Kidney (tissue), 22 donors: ENCODE measurements at places on chromosomes 7 and 10. TPM values are rescaled to one million over a fixed set of nuclear protein-coding genes. Genes with fewer than 3 reads are reported as not detected.

- peak overlapping the region; percentile 35 for H3K4me3 ChIP-seq
- H3K4me1 ChIP-seq: peaks cover 3% of the 10 kb centered on the region
- H3K27me3 ChIP-seq: no peaks in the 10 kb centered on the region
- DNase-seq: peak; percentile 89
These were observed 31.2 kb downstream of the ZNF467 start for GRCh38 chr7:149742075-149742701.

GRCh38 chr7:155885167-155886155 lies 73.2 kb upstream of the SHH start:
- peak; percentile 33 for DNase-seq
- H3K27me3 ChIP-seq: no peaks in the 10 kb centered on the region
- no peaks in the 10 kb centered on the region for H3K36me3 ChIP-seq

MEOX2 gene
- total RNA-seq: 1.2 TPM

DNA sequence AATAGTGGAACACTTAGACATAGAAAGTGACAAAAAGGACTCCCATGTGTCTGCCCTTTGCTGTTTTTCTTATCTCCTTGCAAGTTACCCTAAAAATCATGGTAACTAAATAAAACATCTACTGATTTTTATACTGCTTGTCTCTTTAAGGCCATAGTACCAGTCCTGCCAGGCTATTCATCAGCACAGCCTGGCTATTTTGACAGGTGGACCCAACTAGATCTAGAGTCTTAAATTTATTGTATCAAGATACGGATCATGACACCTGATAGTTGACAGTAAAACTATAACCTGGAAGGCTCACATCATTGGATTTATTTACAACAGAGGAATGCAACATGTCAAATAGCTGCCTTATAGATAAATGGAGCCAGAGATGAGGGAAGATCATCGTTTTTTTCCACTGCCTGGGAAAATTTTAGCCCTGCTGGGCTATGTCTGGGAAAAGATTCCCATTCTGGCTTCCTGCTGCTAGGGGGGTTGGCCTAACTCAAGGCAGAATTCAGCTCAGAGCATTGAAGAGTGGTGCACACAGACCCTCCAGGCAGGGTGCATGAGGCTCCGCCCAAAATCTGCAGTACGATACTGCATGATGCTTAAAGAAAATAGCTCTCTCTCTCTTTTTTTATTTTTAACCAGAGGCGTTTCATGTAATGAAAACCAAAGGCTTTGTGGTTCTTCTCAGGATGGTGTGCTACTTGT lies 292.0 kb upstream of the FZD8 start:
- H3K36me3 ChIP-seq: no peaks in the 10 kb centered on the region
- H3K4me1 ChIP-seq: peaks cover 3% of the 10 kb centered on the region
- H3K27ac ChIP-seq: no peak overlapping the region
- H3K4me3 ChIP-seq: no peak overlapping the region

DNA sequence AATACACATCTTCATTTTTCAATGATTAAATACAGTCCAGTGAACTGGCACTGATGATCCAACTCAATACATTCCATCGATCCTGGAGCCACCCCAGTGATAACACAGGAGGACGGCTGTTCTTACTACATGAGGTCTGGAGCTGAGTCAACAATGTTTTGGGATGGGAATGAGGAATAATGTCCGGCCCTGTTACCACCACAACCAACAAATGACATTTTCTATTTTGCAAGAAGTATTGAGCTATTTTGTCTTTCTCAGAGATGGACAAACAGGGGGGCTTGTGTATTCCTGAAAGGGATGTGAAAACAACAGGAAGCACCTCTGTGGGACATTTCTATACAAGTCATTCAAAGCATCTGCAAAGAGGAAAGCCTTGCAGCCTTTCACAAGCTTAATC lies 249.2 kb downstream of the PARD3 start:
- no peak overlapping the region for H3K4me3 ChIP-seq
- no peaks in the 10 kb centered on the region for H3K4me1 ChIP-seq
- H3K27ac ChIP-seq: no peak overlapping the region
- no peaks in the 10 kb centered on the region for H3K27me3 ChIP-seq
- DNase-seq: no peak
- no peaks in the 10 kb centered on the region for H3K36me3 ChIP-seq

- H3K4me1 ChIP-seq: no peaks in the 10 kb centered on the region
- no peaks in the 10 kb centered on the region for H3K36me3 ChIP-seq
- H3K27ac ChIP-seq: no peak overlapping the region
- H3K27me3 ChIP-seq: no peaks in the 10 kb centered on the region
- no peak overlapping the region for H3K4me3 ChIP-seq
- DNase-seq: no peak
These were observed 62.6 kb downstream of the RNF32 start for GRCh38 chr7:156703209-156703608.

ACBD7 gene
- total RNA-seq: 0.50 TPM

- H3K4me1 ChIP-seq: no peaks in the 10 kb centered on the region
- H3K36me3 ChIP-seq: no peaks in the 10 kb centered on the region
- no peak overlapping the region for H3K4me3 ChIP-seq
- H3K27me3 ChIP-seq: no peaks in the 10 kb centered on the region
- no peak for DNase-seq
- H3K27ac ChIP-seq: no peak overlapping the region
These were observed 1030.9 kb upstream of the LRRTM3 start for GRCh38 chr10:65894961-65895360.

- H3K27ac ChIP-seq: peak overlapping the region; percentile 41
- no peak overlapping the region for H3K4me3 ChIP-seq
- no peak for DNase-seq
- H3K4me1 ChIP-seq: peaks cover 4% of the 10 kb centered on the region
These were observed 72.5 kb downstream of the CDK6 start for GRCh38 chr7:92763636-92764423.

TAS2R4 gene
- 2.5 TPM for total RNA-seq

GRCh38 chr10:88889559-88890337 lies 9.7 kb downstream of the STAMBPL1 start:
- no peaks in the 10 kb centered on the region for H3K27me3 ChIP-seq
- no peak for DNase-seq
- no peaks in the 10 kb centered on the region for H3K36me3 ChIP-seq
- no peak overlapping the region for H3K4me3 ChIP-seq

- H3K4me3 ChIP-seq: no peak overlapping the region
- no peaks in the 10 kb centered on the region for H3K36me3 ChIP-seq
- H3K27me3 ChIP-seq: no peaks in the 10 kb centered on the region
- DNase-seq: no peak
- no peak overlapping the region for H3K27ac ChIP-seq
These were observed 60.3 kb upstream of the FOXP2 start for GRCh38 chr7:114354306-114354705.

DNA sequence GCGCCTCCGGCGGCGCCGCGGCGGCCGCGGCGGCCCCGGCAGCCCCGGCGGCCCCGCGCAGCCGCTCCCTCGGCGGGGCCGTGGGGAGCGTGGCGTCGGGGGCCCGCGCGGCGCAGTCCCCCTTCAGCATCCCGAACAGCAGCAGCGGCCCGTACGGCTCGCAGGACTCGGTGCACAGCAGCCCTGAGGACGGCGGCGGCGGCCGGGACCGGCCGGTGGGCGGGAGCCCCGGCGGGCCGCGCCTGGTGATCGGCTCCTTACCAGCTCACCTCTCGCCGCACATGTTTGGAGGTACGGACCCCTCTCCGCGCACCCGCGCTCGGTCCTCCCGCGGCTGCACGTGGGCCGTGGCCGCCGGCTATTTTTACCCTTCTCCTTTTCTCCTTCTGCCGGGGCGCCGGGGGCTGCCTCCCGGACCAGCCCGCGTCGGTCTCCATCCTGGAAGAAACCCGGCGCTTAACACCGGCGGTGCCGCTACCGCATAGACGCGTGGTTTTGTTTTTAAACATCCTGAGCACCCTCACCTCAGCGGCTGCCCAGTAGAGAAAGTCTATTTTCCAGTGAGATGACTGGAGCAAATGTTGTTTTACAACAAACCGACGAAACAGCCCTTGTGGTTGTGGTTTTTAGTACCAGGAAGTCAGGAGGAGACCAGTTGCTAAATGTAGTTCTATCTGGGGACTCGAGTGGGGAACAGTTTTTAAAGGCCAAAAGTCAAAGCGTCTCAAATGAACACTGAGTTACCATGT lies 1.3 kb downstream of the ZNRF2 start:
- peak overlapping the region; percentile 96 for H3K27ac ChIP-seq
- DNase-seq: peak; percentile 69
- H3K4me1 ChIP-seq: peaks cover 11% of the 10 kb centered on the region
- no peaks in the 10 kb centered on the region for H3K27me3 ChIP-seq
- H3K36me3 ChIP-seq: no peaks in the 10 kb centered on the region

DNA sequence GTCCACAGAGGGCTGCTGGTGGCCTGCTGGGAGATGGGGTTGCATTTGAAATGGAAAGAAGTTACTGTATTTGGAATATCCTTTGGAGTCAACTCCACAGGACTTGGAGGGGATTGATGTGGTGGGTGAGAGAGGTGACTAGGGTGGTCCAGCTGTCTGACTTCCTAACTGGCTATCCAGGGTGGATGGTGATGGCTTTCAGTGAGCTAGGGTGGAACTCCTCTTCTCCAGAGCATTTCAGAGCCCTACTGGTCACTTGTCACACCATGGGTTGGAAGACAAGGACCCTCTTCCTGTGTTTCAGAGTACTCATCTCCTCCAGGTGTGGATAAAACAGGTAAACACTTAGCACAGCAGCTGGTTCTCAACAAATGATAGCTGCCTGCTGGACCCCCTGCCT lies 3.3 kb upstream of the ADAMTS14 start:
- no peak overlapping the region for H3K4me3 ChIP-seq
- no peaks in the 10 kb centered on the region for H3K36me3 ChIP-seq
- no peak overlapping the region for H3K27ac ChIP-seq
- peaks cover 6% of the 10 kb centered on the region for H3K4me1 ChIP-seq
- DNase-seq: no peak

RFC2 gene
- total RNA-seq: 21.1 TPM
